Stimulated activated CD4-positive, alpha-beta T cell treated with anti-CD3 and anti-CD28 coated beads, Interleukin-4, amount 100 ng/mL, for 24 hours (primary cell): ENCODE measurements at places on chromosomes 3 and 15.

GRCh38 chr15:55710286-55710685, 32.7 kb downstream of the PRTG start:
- DNase-seq = no peak

GRCh38 chr3:124843047-124843446, 44.1 kb downstream of the ITGB5 start:
- no peak for DNase-seq

- no peak for DNase-seq
These were observed 6.4 kb upstream of the GOLM2 start for GRCh38 chr15:44282101-44282500.

GRCh38 chr3:124964387-124964786, 29.8 kb upstream of the MUC13 start:
- DNase-seq = no peak

- DNase-seq = no peak
These were observed at the start of gene LSAMP for GRCh38 chr3:116445311-116445841. LSAMP (minus strand) TSS chr3:116445487.

- DNase-seq = no peak
These were observed 326.3 kb upstream of the NR2E3 start for GRCh38 chr15:71484080-71484479.

- DNase-seq = peak; percentile 73
These were observed 59.0 kb downstream of the FRMD4B start for GRCh38 chr3:69326855-69327300.
